Stimulated activated CD4-positive, alpha-beta T cell treated with anti-CD3 and anti-CD28 coated beads, TNF-alpha, amount 100 ng/mL, for 1 hour (primary cell): ENCODE measurements at places on chromosomes 13 and 19.

DNA sequence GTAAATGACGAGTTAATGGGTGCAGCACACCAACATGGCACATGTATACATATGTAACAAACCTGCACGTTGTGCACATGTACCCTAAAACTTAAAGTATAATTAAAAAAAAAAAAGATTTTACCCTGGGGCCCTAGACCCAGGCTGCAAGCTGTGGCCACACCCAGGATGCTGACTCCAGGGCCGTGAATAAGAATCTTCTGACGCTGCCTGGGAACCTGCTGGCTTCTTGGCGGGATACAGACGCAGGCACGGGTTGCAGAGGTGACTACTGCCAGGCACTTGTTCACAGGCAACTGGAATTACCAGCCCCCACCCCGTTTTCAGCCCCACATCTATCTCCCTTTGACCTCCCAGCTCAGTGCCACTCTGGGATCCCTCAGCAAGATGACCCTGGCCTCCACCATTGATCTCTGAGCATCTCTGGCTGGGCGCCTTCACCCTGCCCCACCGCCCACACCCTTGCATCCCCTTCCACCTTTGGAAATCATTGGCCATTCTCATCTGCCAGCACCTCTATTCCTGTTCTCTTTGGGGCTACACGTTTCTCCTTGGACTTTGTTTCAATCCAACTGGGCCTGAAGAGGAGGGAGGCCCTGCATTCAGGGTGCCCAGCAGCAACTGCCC is 21.1 kb upstream of the CFAP97D2 start:
- no peak for DNase-seq

- no peak for DNase-seq
Observed at GRCh38 chr19:378706-379105, 30.2 kb downstream of the C2CD4C start.

DNA sequence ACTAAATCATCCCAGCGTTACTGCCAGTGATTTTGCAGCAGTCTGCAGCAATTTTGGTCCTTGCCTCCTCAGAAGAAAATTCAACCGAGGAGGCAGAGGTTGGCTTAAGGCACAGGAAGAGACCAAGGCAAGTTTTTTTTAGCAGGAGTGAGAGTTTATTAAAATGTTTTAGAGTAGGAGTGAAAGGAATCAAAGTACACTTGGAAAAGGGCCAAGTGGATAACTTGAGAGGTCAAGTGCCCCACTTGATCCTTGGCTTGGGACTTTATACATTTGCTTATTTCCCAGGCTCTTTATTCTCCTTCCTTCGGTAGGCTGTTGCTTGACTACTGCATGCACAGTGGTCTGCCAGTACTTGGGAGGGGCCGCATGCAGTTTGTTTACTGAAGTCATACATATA is 2.9 kb upstream of the ZNF134 start:
- no peak for DNase-seq

DNA sequence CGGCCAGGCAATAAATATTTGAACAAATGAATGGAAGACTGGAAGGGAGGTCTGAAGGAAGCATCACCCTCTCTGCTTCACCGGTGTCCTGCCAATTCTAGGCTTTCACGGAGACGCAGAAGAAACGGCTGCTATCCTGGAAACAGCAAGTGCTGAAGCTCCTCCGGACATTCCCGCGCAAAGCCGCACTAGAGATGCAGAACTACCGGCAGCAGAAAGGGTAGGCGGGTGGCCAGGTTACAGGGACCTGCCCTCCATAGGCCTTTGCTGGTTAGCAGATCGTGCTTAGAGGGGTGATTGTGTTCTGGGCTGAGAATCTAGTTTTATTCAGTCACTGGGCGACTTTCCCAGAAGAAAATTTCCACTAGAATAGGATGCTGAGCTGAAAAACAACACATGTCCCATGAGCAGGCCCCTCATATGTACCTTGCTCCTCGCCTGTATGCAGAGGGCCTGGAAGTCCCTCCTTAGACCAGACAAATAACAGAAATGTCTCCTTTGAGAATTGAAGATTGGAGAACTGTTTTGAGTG is 11.0 kb downstream of the PAF1 start:
- no peak for DNase-seq

DNA sequence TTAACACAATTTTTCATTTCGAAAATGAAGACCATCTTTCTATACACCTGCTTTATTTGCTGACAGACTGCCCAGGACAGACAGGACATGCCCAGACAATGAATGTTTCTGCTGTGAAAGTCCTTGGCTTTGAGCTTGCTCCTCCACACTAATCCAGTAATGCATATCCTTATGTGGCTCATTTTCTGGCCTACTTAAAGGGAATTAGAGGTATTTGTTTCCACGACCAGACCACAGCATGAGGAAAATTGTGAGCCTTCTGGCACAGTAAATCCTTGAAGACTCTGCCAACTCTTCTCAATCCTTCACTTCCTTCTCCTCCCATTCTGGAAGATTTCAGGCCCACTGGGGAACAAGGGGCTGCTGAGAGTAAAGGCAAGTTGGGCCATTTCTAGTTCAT is 25.7 kb downstream of the CCDC70 start:
- no peak for DNase-seq
